Skeletal muscle cell (primary cell): ENCODE measurements at places on chromosomes 11 and 22.

GRCh38 chr22:49046546-49047361, 780.9 kb downstream of the BRD1 start:
- no peak for DNase-seq

GRCh38 chr11:46918083-46918787, at the start of gene LRP4:
TSS of gene LRP4 (minus strand) at chr11:46918550. CDS start at chr11:46918379, 171 bp downstream.
- no peak for DNase-seq

GRCh38 chr11:71574418-71574817, 8.3 kb downstream of the KRTAP5-11 start:
- no peak for DNase-seq

- no peak for DNase-seq
Measured at GRCh38 chr11:118806400-118806799, 15.4 kb upstream of the DDX6 start.

DNA sequence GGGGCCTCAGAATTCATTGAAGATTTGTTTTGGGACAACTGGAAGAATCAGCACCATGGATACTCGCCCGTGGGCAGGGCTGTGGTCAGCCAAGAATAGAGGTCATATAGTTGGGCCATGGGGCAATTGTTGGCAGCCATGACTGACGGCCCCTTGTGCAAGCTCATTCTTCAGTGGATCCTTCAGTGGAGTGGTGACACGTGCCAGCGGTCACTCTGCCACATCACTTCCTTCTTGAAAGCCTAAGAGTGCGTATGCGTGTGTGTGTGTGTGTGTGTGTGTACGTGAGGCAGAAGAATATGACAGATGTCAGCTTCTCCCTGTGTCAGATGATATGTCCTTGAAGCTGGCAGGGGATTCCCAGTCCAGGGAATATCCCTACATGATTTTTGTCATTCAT, 1.8 kb upstream of the IL18BP start:
- no peak for DNase-seq

DNA sequence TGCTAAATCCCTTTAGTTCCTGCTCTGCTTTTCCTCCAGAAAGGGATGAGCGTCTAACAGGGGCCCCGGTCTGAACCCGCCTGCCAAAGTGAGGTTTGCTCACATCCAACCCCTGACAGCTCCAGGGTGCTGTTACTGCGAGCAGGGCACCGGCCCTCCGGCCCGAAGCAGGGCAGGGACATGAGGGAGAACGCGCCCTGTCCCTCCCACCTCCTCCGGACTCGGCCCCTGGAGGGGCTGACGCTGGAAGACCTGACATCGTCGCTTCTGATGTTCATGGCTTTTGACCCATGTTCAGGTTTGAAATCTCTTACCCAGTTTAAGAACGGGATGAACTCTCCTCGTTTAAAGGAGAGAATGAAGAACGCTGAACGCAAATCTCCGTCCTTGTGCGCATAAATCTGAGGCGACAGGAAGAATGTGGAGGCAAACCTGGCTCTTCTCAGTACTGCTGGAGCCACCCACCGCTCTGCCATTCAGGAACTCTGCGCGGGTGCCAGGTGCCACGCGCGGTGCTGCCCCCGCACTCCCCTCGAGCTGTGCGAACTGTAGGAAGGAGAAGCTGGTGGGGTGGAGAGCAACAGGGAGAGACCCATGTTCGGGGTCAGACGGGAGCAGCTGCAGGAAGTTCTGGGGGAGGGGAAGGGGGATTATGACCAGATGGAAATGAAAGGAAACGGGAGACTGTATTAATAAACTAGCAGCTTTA, 826 bp upstream of the EEF1G start:
- DNase-seq: no peak

DNA sequence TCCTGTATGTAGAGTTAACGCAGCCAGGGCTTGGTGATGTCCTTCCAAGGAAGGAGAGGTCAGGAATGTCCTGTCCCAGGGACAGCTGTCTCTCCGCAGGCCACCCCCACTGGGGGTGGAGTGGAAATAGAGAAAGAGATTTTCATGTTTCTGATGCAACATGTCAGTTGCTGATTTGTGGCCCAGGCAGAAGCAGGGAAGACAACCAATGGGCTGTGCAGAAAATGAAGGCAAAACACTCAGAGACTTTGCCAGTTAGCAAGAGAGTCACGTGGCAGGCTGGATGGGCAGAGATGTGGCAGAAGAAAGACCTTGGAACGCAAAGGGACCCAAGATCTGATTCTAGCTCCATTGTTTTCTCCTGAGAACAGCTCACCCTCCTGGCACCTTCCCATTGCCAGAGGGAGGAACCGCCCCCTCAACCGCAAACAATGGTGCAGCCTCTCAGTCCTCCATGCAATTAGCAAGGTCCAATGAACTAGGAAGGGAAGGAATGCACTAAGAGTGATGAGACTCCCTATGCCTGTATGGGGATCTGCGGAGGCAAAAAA, 71.0 kb downstream of the SYN3 start:
- no peak for DNase-seq

DNA sequence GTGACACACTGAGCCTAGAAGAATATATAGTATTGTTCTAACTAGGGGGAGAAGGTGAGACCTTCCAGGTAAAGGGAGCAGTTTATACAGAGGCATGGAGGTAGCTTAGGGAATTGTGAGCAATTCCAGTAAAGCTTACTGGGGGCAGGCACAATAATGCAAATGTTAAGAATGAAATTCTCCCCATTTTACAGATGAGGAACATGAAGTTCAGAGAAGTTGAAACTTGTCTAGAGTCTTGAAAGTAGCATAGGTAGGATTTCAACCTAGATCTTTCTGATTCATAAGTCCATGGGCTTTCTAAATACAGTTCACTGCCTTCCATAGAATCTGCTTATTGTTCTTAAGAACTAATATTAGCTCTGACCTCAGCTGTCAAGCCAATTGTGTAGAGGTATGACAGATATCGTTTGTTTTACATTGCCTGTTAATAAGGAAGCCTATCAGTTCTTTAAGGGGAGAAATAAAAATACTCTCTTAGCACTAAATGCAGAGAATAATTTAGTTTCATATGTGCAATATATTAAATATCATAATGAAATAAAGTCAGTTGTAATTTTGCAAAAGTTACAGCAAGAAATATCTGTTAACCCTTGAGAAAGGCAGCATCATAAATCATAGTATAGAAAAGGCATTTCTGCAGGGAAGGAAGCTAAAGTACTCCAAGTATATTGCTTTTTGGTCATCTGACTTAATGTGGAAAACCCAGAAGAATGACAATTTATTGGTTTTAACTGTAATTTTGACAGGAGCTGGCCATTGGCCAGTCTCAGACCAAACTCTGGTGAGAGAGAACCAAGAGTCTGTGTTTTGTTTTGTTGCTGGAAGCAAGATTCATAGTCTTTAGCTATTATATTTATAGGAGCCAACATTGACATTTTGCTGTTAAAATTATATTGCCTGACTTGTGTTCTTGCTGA, 181.8 kb downstream of the UVRAG start:
- no peak for DNase-seq

DNA sequence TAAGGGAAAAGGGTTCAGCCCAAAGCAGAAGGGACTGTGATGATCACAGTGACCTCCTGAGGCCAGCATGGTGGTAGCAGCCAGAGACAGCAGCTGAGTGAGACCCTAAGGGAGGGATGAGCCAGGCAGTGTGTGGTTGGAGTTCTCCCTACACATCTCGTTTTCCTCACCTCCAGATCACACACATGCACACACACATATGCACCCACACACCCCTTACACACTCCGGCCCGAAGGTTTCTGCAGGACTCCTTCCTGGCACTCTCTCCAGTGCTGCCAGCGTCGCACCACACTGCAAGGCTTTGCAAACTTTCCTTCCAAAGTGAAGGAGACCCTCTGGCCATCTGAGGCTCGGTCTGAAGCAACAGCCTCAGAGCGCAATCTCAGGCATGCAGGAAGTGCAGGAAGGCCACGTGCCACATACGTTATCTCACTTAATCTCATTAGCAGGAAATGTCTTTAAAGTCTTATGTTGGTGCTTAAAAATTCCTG, 26.9 kb upstream of the TP53I11 start:
- DNase-seq: no peak

GRCh38 chr22:35684732-35685131, 32.9 kb upstream of the APOL5 start:
- no peak for DNase-seq

- DNase-seq: no peak
Measured at GRCh38 chr11:2621894-2622293, 77.9 kb downstream of the KCNQ1OT1 start.

- DNase-seq: no peak
Measured at GRCh38 chr11:125939081-125939521, 6.7 kb upstream of the VSIG10L2 start.

GRCh38 chr22:33539902-33540751, 380.1 kb downstream of the LARGE1 start:
- DNase-seq: no peak

DNA sequence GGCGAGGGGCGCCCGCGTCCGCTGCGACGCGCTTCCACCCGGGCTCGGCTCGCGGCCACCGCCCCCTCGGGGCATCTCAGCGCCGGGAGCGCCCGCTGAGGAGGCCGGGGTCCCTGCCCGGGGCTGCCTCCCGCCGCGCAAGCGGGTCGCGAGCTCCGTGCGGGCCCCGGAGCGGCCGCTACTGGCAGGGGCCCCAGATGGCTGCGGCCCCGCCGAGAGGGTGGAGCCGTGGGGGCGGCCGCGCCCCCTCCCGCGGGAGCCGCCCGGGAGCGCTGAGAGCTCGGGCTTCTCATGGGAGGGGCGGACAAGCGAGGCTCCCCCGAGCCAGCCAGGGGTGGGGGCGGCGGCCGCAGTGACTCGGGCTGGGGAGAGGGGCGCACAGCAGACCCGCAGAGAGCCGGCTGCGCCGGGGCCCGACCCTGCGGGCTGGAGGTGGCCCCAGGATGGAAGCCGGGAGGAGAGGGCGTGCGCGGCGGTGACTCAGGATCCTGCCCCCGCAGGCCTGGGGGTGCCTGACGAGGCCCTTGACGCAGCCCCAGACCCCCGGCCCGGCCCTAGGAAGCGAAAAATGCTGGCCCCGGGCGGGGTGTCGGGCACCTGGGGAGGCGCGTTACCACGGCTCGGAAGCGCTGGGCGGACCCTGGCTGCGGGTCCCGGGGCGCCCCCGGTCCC, 603 bp upstream of the ZFTA start:
- no peak for DNase-seq

- no peak for DNase-seq
Measured at GRCh38 chr11:43541993-43542392, 138.5 kb upstream of the HSD17B12 start.

- no peak for DNase-seq
Measured at GRCh38 chr11:133104009-133104744, 428.1 kb downstream of the OPCML start.

GRCh38 chr11:11628651-11629050, 6.8 kb upstream of the GALNT18 start:
- DNase-seq: no peak

- no peak for DNase-seq
Measured at GRCh38 chr11:68778205-68778604, 26.9 kb upstream of the TESMIN start.

GRCh38 chr22:22369964-22370270, 125.3 kb downstream of the VPREB1 start:
- no peak for DNase-seq

DNA sequence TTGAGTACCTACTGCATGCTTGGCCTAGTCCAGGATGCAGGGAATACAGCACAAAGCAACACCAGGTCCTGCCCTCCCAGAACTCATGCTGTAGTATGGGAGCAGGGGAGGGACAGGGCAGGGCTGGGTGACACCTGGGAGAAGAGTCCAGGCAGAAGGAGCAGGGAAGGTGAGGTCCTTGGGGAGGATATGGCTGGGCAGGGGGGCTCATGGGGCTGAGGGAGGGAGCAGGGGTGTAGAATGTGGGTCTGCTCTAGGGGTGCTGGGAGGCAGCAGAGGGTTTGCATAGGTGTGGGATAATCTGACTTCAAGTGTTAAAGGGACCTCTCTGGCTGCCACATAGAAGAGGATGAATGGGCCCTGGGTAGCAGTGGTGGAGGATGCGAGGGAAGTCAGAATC, 4.8 kb downstream of the TOP3B start:
- no peak for DNase-seq

- peak; percentile 4 for DNase-seq
Measured at GRCh38 chr11:118291477-118292135, 12.9 kb upstream of the CD3E start.

DNA sequence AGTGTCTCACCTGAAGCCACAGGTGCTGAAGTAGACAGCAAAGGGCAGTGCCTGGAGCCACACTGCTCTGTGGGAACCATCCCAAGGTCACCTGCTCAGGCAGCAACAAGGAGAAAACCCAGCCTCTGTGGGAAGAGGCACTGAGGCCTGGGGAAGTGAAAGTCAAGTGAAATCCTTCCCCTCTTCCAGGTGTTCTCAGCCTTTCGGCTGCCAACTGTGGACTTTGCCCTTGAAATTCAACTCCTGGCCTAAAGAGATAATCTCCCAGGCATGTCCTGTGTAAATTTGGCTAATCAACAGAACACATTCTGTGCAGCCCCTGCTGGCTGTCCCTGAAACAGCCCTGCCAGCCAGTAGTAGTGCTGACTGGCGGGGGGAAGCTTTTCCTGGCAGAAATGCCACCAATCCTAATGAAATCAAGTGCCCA, 112.1 kb downstream of the RPL27A start:
- no peak for DNase-seq
